WTC11 (cell line): ENCODE measurements at places on chromosomes 12 and 14. TPM values are rescaled to one million over a fixed set of nuclear protein-coding genes. Genes with fewer than 3 reads are reported as not detected.

The PSMC6 gene
- 74.7 to 96.4 TPM (median 89.1 TPM) in 3 replicates for total RNA-seq

The TMEM52B gene
- not detected in 3 replicates for total RNA-seq

The BHLHE41 gene
- total RNA-seq, result 5.9 to 7.6 TPM (median 6.7 TPM) in 3 replicates

The NANOG gene
- 330 to 387 TPM (median 352 TPM) in 3 replicates for total RNA-seq

The ACSM4 gene
- not detected in 3 replicates for total RNA-seq
